Stimulated activated CD4-positive, alpha-beta T cell treated with anti-CD3 and anti-CD28 coated beads, Interleukin-12 subunit alpha, Interleukin-12 subunit beta, amount 100 ng/mL, for 24 hours (primary cell): ENCODE measurements at places on chromosomes 2 and 18.

- DNase-seq = no peak
Observed at GRCh38 chr2:201118961-201119854, 3.2 kb downstream of the CFLAR start.

- no peak for DNase-seq
Observed at GRCh38 chr2:181231151-181231550, 226.0 kb upstream of the ITGA4 start.

DNA sequence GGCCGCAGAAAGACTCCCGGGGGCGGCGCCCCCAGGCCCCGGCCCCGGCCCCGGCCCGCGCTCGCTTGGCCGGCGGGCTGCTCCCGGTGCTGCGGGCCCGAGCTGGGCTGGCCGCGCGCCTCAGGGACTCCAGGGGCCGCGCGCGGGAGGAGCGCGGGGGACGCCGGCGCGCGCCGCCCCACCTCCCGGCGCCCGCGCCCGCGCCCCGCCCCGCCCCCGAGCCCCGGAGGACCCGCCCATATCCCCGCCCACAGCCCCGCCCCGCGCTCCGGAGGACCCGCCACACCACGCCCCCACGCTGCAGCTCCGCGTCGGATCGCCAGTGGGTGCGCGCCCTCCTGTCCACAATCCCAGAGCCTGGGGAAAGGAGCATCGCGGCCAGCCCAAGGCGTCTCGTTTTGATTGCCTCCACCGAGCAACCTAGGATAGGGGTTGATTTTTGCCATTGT lies at the start of gene PARD6G:
PARD6G (minus strand) TSS at position 122 of the 449 bp plus-strand sequence. CDS start 166 bp downstream, outside the sequence.
- DNase-seq = peak; percentile 54

GRCh38 chr2:122478117-122478516 lies 722.7 kb downstream of the TSN start:
- no peak for DNase-seq

- no peak for DNase-seq
Observed at GRCh38 chr2:8629402-8629801, 52.5 kb upstream of the ID2 start.

DNA sequence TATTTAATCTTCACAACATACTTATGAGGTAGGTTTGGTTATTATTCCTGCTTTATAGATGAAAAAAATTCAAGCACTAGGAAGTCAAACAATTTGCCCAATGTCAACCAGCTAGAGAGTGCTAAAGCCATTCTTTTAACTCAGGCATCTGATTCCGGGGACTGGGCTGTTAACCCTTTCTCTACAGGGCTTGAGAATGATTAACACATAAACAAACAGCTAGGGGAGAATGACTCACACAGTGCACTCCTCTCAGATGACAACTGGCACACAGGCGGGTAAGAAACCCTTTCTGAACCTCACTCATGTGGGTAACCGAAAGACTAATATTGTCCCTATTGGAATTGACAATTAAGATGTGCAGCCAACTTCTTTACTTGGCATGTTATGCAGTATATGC lies 86.3 kb upstream of the FSHR start:
- DNase-seq = no peak

DNA sequence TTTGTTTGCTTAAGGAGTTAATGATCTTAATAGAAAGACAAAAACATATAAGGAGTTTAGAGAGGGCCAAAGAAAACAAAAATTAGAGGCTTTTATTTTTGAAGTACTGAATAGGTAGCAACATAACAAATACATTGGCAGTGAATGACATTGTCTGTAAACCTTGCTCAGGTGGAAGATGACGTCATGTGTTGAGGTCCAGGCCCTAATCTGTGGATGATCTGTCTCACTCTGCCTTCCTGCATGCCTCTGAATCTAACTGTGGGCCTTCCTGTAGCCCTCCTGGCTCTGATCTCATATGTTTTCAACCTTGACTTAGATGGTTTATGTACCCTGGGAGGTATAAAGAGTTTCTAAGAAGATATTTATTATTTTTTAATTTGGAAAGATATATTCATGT lies 58.1 kb upstream of the DYNAP start:
- DNase-seq = no peak
